ENCODE measurements at places on chromosomes 5 and 9.

- no peak for DNase-seq
Observed at GRCh38 chr9:92035687-92036410, 79.4 kb downstream of the SPTLC1 start.

DNA sequence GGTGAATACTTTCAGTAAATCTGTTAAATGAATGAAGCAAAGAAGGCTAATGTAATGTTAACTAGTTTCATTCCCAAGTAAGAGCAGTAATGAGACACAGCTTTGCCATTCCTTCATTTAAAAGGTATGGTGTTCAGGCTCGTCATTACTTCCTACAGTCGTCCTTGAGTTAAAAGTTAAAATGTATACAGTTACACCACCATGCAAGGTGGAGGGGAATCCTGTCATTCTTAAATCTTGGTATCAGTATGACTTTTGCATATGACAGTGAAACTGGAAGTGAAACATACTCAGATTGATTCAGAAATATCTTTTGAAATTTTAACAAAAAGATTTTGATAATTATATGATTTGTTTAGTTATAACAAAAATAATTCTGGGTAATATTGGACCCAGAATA lies 25.9 kb downstream of the MTRR start:
- no peak for DNase-seq

GRCh38 chr9:133058550-133059320 lies 3.0 kb upstream of the CEL start:
- no peak for DNase-seq

DNA sequence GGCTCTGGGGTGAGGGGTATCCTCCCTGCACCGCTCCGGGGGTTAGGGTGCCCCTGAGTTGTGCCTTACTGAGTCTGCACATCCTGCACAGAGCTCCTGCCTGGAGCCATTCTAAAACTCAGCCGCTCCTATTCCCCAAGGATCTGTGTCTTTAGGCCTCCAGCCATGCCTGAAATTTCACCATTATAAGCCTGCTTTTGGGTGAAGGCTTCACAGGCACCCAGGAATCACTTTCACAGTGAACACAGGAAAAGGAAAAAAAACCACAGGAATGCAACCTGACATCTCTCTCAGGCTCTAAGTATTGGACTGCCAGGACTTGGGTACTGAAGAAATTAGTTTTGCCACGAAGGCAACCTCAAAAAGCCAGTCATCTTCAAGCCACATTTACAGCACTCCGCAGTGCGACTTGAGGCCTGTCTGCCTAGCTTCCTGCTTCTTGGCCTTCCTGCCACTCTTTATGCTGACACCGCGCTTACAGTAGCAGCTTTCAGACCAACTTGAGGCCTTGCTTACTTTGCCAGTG lies 30.9 kb downstream of the GALNT10 start:
- DNase-seq = no peak

- DNase-seq = no peak
Observed at GRCh38 chr9:87854580-87854955, 28.1 kb upstream of the SPATA31E1 start.

- DNase-seq = peak; percentile 50
Observed at GRCh38 chr5:95669540-95669939, 13.3 kb downstream of the SPATA9 start.

DNA sequence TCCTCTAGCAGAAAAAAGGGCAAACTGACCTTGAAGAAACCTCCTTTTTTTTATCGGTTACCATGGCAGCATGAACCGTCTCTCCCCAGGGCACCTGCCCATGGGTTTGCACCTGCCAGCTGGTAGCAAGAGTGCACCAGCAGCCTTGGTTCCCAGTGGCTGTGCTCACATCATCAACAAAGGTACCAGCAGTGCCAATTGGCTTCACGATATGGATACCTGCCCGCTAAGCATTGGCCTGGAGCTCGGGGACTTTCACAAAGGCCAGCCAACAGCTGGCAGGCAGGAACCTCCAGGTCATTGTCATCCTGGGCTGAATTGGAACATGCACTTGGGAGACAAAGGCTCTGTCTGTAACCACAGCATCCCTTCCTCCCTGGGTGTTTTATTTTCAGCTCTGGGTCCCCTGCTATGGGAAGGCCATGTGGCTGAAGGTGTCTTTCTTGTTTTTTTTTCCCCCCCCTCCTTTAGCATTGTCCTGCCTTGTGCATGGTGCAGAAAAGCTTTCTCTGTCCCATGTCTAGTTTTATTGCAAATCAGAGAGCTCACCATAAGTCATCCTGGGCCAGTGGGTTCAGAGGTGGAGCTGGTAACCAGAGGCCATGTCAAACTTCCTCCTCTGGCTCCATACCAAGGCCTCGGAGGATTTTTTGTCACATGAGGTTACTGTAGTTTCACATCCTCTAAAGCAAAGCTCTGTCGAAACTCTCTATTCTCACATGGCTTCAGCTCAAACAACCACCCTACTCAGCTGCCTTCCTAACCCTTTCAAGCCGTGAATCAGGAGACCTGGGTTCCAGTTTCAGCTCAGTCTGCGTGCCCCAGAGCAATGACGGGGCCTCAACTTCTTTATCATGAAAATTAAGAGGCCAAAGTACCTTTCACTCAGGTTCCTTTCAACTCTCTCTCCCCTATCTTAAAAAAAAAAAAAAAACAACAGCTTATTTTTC lies 145.5 kb upstream of the MAP3K1 start:
- DNase-seq = no peak

DNA sequence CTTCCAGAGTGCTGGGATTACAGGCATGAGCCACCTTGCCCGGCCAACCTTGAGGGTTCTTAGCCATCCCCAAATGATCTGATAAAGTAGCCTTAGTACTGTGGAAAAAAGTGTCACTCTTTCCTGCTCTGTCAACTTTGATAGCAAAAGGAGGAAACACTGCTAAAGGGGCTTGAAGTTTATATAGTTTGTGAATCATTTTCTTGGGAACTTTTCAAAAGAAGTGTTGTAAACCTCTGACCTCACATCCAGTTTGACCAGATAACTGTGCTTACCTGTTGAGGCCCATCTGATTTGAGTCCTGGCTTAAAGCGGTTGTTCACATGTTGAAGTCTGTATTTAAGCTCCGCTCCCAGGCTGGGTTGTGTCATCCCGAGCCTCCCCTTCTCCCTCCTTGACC lies 303.3 kb downstream of the DOCK8 start:
- no peak for DNase-seq

DNA sequence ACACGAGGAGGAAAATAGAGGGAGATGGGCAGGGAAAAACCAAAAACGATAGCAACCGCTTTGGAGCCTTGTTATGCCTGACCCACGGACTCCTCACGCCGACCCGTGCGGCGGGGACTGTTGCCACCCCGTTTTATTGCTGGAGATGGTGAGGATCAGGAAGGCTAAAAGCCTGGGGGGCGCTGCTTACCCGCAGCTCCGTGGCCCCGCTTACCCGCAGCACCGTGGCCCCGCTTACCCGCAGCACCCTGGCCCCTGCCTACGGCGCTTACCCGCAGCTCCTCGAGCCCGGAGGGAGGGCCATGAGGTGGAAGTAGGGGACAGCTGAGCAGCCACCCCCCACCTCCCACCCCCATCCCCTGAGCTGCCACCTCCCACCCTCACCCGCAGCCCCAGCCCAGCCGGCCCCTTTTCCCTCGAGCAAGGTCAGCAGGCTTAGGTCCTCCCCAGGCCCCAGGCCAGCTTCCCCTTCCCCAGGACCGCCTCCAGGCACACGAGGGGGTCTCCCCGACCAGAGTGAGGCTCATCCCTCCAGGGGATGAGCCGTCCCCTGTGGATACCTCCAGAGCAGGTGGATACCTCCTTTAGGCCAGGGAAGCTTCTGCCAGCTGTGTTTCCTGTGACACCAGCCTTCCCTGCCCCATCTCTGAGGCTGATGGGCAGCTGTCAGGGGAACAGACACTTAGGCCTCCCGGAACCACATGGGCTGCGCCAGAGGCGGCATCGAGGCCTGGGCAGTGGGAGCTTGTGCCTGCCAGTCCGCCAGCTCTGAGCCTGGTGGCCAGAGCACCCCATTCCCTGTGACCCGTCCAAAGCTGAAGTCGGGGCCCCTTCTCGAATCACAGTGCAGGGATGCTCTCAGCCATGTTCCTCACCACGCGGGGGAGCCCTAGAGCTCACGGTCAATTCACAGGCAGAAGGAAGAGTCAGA lies 92.3 kb downstream of the LMX1B start:
- DNase-seq = peak; percentile 70

GRCh38 chr9:8895106-8895860 lies 1095.7 kb upstream of the DMAC1 start:
- peak; percentile 75 for DNase-seq

- no peak for DNase-seq
Observed at GRCh38 chr9:129513282-129513681, 107.6 kb downstream of the C9orf50 start.

DNA sequence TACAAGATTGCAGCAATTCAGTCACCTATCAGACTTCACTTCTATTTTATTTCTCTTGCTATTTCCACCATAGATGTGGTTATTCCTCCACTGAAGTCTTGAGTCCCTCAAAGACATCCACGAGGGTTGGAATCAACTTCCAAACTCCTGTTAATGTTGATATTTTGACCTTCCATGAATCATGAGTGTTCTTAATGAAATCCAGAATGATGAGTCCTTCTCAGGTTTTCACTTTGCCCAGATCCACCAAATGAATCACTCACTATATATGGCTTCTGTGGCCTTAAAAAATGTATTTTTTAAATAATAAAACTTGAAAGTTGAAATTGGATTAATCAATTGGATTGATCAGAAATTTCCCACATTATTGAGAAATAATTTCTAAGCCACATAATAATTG lies 1821.0 kb downstream of the EFNA5 start:
- no peak for DNase-seq
